ENCODE measurements at places on chromosomes 11 and 22.

DNA sequence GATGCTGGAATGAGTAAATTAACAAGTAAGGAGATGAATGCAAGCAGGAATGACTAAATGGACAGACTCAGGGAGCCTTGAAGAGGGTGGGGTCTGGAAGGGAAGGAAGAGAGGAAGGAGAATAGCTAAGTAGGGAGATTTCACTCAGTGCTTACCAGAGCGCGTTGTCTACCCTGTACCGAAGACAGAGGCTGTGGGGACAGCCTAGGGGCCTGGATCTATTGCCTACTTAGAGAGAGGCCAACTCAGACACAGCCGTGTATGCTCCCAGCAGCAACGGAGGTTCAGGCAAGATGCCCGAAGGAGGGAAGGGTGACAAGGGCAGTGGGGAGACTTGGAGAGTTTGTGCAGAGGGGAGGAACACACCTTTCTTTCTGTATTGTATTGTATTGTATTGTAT, at the start of gene FOLR2:
TSS of gene FOLR2 (plus strand) at position 157 of the 400 bp plus-strand sequence. CDS start 1,791 bp downstream, outside the sequence.
- no peak for DNase-seq

GRCh38 chr11:107006076-107006833, 12.0 kb downstream of the GUCY1A2 start:
- DNase-seq, result no peak

GRCh38 chr11:62983536-62984199, 1.1 kb downstream of the SLC22A6 start:
- DNase-seq, result no peak

GRCh38 chr22:38570779-38571364, 889 bp upstream of the DMC1 start:
- peak; percentile 29 for DNase-seq

GRCh38 chr11:63892228-63892627, 24.7 kb downstream of the RCOR2 start:
- peak; percentile 61 for DNase-seq

DNA sequence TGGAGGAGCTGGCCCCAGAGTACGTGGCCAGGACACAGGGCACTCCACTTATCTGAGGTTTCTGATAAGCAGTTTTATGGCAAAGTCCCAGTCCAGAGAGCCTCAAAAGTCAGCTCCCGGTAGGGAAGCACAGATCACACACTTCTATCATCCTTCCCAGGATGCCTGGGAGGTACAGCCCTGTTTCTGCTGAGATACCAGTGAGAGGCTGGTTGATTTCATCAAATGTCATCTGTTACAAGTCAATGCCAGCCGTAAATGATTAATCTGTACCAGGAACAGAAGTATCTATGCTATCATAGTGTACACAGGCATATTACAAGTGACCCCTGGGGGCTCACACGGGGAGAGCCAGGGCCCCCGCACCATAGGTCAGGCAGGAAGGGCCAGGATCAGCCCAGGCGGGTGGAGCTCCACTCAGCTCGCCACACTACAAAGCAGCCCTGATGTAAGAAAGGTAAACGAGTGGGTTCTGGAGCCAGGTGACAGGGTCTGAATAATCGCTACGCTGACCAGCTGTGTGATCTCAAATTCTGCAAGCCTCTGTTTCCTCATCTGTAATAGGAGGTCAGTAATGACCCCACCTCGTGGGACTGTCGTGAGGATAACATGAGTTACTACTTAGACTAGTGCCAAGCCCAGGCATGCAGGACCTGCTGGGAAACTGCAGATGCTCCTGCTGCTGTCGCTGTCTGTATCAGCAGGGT, 17.6 kb downstream of the PLA2G6 start:
- DNase-seq, result no peak

DNA sequence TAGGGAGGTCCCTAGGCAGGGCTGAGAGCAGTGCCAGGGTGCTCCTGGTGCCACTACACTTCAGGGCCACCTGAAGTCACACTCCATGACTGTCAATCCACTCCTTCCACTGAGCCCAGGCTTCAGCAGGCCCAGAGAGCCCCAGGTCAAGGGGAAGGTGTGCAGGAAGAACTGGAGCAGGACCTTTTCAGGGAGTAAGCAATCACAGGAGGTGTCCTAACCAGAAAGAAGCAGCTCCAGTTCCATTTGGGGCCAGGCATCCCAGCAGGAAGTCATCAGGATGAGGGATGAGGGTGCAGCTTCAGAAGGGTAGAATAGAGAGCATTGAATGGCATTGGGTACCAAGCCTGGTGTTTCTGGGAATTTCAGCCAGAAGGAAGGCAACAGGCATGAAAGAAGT, 556.5 kb downstream of the INSC start:
- DNase-seq, result no peak

- DNase-seq, result no peak
Observed at GRCh38 chr22:20563466-20563906, 56.1 kb downstream of the MED15 start.

DNA sequence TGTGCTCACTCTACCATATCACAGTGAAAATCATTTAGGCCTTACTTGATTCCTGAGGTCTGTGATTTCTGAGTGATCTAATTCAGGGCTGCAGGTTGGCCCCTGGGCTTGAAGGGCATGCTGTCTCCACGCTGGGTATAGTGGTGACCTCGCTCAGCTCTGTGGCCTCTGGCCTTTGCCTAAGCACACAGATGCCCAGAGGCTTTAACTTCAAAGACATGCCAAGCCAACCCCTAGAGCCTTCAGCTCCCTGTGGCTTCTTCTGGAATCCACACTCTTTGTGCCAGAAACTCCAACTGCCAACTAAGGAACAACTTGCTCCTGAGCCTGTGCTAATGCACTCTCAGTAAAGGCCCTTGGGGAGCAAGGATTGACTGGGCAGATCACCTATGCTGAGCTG, 232.6 kb upstream of the MPPED2 start:
- DNase-seq, result no peak

DNA sequence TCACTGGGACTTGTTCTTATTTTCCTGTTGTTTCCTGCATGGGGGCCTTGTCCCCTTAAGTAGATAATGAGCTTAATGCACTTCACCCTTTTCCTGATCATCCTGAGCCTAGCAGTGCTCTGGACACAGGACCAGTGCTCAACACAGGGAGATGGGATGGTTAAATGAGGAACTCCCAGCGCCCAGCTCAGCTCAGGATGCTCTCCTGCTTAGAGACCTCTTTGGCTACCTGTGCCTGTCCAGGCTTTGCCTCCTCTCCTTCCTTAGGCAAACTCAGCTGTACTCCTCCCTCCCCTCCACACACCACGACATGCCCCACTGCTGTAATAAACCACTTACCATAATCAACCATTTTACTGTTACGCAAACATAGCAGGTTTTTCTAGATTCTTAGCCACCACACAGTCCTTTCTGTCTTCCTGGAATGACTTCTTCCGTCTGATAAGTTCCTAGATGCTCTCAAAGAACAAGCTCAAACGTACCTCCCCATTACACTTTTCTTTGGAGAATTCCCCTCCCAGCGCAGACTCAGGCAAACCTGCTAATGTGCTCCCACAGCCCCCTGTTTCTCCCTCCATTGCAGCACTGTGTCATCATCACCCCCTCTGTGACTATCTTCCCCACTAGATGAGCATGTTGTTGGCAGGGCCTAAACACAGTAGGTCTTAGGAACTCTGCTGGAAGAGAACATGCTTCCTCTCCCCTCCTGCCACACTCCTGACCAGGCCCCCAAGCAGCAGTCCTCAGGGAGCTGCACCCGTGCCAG, 113.6 kb downstream of the MICAL2 start:
- DNase-seq, result peak; percentile 73

GRCh38 chr11:59253001-59253400, 40.3 kb upstream of the MPEG1 start:
- DNase-seq, result no peak

GRCh38 chr11:72626414-72626936, 47.7 kb downstream of the PDE2A start:
- DNase-seq, result no peak

DNA sequence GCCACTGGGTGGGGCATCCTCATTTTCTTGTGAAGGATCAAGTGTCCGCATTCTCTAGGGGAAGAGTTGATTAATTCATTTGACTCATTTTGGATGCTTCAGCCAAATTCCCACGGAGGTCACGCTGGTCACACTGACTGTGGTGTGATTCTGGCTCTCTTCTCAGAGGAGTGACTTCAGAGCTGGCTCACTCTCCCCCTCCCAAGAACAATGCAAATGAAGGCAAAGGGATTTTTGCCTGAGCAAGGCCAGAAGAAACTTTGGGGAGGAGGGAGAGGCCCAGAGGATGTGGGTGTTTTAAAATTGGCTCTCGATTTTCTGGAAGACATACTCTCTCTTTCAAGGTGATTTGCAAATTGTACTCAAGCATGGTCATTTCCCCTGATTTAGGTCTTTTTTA, 51.1 kb upstream of the LMO2 start:
- no peak for DNase-seq

GRCh38 chr11:30873924-30874610, 287.9 kb upstream of the MPPED2 start:
- DNase-seq, result no peak

- DNase-seq, result no peak
Observed at GRCh38 chr11:131977854-131978253, 607.4 kb downstream of the NTM start.

Measured in MV-4-11 (cell line).